ENCODE measurements at places on chromosomes 2 and 18.
A peak's percentile ranks its signal among the peaks of the same experiment; 100 is the strongest.

DNA sequence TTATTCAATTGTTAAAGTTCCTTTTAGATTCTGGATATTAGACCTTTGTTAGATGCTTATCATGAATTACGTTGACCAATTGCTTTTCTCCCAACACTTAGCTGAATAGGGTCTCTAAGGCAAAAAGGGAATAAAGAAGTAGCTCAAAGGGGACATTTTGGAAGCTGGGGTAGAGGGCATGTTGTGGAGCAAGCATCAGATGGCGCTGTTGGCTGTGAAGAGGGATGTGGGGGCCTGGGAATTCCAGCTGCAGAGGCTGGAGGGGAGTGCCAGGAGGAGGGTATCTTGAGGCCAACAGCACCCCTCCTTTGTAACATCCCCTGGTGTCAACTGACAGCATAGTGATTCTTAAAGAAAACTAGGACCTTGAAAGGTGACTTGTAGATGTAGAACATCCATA is 198.2 kb downstream of the ADCYAP1 start:
- DNase-seq: no peak

DNA sequence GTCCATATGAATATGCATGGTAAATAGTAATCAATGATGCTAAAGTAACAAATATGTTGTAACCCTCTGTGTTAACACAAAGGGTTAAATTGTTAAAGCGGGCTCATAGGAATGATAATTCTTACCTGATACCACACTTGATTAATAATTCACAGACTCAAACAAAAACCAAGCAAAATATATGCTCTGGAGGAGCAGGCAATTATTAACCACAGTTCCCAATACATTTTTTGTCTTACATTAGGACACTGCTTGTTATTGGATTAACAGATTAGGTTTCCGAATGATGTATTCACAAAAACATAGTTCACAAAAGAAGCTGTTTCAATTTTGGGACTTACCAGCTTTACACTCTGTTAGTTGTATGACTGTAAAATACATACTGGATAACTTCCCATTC is 300.9 kb upstream of the LRRTM4 start:
- DNase-seq: no peak

DNA sequence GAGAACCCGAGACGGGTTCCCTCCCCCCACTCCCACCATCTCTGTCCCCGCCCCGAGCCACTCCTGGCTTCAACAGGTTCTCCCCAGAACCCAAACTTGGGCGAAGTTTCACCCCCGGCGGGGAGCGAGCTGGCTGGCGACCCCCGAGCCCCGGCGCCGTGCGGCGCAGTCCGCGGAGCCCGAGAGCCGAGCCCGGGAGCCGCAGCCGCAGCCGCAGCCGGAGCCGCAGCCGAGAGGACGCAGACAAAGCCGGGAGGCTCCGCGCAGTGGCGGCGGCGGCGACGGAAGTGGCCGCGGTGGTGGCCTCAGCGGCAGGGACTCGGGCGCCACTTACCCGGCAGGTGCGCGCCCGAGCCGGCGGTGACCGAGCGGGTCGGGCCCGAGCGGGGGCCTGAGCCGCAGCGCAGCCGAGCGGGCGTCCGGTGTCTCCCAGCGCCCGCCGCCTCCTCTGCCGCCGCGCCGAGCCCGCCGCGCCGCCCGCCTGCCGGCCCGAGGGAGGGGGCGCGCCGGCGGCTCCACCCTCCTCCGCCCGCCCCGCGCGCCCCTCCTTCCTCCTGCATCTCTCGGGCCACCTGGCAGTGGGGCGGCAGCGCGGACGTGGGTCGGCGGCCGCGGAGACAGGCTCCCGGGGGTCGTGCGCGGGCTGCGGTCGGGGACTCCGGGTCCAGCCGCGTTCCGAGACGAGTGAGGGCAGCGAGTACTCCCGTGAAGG is at the start of gene ECEL1:
ECEL1 (minus strand) TSS at position 450 of the 712 bp plus-strand sequence. CDS start 1,181 bp downstream, outside the sequence.
- no peak for DNase-seq

DNA sequence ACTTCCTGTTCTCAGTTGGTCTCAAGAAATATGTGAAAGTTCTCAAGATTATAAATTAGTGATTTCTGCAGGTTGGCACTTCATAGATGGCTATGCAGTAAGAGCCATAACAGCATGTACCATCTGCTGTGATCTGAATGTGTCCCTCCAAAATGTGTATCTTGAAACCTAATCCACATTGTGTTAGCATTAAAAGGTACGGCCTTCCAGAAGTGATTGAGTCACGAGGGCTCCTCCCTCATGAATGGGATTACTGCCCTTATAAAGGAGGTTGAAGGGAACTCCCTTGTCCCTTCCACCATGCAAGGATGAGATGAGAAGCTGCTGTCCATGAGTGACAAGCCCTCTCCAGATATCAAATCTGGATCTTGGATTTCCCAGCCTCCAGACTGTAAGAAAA is 45.0 kb downstream of the METTL4 start:
- no peak for DNase-seq

GRCh38 chr2:223055140-223055539 is 3.1 kb downstream of the KCNE4 start:
- DNase-seq: no peak

- no peak for DNase-seq
Measured at GRCh38 chr2:48699348-48699930, 56.1 kb downstream of the LHCGR start.

GRCh38 chr2:163395602-163396001 is 340.2 kb downstream of the FIGN start:
- DNase-seq: no peak

GRCh38 chr2:12054956-12055618 is 308.7 kb downstream of the LPIN1 start:
- no peak for DNase-seq

DNA sequence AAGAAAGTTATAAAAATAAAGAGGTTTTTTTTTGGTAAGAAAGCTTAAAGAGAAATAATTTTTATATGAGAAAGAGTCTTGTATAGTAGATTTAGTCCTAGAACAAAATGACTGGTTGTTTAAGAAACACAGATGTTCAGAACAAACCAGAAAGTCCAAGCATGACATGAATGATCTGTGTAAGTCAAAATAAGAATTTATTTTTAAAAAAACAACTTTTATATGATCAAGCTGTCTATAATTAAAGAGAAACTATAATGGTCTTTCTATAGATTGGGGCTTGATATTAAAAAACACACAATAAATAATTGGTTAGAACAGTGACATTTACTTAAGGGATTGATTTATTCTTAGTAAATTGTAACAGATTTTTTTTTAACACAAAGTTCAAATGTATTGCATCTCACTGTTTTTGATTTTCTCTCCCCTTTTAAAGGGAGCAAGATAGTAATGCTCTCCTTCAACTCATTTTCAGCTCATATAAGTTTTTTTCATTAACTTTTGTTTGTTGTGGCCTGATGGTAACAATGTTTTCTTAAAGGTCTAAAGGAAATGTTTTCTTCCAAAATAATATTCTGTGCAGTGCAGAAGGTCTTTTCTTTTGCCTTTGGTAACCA is 1256.8 kb downstream of the LRP1B start:
- no peak for DNase-seq

DNA sequence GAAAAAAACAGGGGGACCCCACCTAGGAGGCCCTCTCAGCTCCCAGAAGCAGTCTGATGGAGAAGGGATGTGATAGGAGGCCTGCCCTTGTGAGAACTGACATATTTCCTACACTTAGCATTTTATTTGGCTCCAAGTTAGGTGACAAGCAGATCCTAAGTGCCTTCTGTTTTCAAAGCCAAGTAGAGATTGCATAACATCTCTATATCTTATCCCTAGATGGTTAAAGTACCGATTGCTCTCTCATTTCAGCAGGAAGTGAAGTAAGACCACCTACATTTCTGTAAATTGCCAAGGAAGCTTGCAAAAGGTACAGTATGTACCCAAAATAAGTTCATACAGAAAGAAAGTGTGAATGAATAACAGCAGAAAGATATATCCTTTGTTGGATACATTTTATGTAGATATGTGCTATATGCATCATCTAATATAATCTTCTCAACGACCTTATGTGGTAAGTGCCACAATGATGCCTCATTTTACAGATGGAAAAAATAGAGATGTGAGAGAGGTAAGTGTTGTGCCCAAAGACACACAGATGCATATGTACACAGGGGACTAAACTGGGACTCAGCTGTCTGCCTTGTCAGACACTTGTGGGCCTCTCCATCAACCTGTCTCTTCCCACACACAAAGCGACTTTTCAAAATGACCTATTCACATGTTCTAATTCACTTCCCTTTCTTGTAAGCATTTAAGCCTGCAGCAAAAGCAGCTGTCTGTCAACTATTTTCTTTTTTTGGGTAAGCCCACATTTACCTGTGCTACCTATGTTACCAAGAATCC is 38.9 kb downstream of the DHRS9 start:
- DNase-seq: no peak

DNA sequence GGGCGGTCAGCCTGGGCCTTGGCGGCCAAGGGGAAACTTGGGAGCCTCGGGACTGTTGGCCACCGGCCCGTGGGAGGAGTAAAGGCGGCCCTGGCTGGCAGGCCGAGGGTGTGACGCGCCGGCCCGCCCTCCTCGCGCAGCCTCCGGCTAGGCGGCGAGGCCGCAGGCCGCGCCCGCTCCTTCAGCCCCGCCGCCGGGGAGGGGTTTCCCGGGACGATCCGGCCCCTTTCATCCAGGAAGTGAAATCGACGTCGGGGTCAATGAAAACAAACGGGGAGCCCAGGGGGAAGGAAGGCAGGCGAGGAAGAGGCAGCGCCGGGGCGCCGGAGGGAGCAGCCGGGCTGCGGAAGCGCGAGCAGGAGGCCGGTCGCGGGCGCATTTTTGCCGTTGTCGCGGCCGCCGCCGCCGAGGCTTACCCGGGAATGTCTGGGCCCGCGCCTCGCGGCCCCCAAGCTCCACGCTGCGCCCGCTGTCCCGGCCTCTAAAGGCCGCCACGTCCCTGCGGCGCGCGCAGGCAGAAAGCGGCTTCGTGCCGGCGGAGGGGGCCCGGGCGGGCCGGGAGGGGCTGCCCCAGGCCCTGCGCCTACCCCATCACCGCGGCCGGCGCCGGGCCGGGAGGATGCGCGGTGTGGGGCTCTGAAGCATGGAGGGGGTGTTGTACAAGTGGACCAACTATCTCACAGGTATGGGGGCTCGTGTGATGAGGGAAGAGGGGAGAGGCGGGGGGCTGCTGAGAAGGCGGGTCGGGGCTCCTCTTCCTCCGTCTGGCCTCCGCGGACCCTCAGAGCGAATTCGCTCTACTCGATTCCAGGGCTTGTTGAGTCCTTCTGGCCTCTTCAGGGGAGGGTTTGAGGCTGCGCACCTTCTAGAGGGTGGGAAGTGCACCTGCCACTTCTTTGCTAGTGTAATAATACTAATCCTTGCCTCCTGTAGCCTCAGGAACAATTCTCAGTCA is at the start of gene PLEKHA3:
PLEKHA3 (plus strand) TSS at position 231 of the 955 bp plus-strand sequence; CDS start at position 644, 413 bp downstream.
- DNase-seq: peak; percentile 57

GRCh38 chr18:65922103-65922502 is 171.3 kb downstream of the CDH7 start:
- no peak for DNase-seq

GRCh38 chr2:79984476-79984875 is 320.1 kb downstream of the LRRTM1 start:
- no peak for DNase-seq

DNA sequence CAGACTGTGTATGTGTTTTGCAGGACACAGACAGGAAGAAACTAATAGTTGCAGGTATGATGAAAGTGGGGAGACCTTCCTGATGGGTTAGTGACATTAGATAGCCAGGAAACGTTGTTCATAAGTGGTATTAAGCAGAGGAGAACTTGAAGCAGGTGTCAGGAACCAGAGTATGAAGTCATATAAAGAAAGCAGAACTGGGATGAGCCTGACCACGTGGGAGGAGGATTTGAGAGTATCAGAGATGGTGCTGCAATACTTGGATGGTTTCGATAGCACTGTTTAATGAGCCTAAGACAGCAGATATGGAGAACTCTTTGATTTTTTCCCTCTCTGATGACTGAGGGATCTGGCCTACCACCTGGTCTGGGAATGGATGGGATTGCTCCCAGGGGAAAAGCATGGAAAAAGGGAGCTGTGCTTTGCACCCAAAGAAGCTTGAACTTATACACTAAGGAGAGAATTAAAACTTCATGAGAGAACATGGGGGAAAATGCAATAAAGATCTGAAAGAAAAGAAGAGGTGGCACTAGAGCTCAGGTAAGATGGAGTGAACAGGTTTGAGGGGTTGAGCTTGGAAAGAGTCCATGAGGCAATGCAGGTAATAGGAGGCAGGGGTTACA is 226.0 kb upstream of the LRRTM1 start:
- no peak for DNase-seq

- DNase-seq: peak; percentile 15
Measured at GRCh38 chr2:102449370-102449974, 23.6 kb upstream of the SLC9A4 start.

DNA sequence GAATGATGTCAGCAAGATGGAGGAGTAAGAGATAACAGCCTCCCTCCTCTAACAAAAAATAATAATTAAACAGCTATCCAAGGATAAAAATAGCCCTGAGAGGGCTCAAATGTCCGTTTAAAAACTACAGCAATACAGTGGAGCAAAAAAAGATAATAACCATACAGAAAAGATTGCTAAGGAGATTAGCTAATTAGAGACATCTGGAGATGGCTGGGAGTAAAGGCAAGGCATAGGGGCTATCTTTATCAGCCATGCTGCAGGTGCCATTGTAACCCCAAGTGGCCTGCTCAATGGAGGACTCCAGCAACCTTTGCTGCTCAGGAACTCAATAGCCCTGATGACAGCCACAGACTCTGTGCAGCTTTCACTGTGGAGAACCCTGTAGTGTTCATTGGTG is 42.7 kb downstream of the MDH1 start:
- no peak for DNase-seq

DNA sequence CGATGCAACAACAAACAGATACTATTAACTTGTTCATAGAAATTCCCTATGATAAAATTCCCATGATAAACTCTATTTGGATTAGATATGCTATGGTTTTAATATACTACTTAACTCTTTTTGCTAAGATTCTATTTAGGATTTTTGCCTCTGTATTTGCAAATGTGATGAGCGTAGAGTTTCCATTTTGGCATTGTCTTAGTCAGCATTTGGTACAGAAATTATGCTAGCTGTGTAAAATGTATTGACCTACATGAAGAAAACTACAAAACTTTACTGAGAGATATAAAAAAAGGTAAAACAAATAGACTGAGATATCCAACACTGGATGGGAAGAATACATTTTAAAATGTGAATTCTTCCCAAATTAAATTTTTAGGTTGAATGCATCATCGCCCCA is 29.8 kb upstream of the ARL4C start:
- no peak for DNase-seq

- DNase-seq: no peak
Measured at GRCh38 chr2:41283079-41283775, 764.6 kb upstream of the PKDCC start.

DNA sequence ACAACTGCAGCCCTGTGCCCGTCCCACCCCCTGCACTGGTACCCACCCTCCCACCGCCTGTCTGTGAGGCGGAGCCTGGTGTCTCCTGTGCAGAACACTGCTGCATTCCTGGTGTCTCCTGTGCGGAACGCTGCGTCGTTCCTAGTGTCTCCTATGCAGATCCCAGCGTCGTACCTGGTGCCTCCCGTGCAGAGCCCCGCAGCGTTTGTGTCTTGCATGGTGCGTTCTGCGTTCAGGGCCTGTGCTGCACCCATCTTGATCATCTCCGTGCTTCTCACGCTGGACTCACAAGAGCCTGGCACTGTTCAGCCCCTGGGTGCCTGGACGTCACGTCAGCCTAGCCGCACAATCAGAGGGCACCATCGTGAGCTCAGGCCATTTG is 248.6 kb upstream of the SALL3 start:
- no peak for DNase-seq
